AG10803 (cell line): ENCODE measurements at places on chromosomes 5 and 9.

DNA sequence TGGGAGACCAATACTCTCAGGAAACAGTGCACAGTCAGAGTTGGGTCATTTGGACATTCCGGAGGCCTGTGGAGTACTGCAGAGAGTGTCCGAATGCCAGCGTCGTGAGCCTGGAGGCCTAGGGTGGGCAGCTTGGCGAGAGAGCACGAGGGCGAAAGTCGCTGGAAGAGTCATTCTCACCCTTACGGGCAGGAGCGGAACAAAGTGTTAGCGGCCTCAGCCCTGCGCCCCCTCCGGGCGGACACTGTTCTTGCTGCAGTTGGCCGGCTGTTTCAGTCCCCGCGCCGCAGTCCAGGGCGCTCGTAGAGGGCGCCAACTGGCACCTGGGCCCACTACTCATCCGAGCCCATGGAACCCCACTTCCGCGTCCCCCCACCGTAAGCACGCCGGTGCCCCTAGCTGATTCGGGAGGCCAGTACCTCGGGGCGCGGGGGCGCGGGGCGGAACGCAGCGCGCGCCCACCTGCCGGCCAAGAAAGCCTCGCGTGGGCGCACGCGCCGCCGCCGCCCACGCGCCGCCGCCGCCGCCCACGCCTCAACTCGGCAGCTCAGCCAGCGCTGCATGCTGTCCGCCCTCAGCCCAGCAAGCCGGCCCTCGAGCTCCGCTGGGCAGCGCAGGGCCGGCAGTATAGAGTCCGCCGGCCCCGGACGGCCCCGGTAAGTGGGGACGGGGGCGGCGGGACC, 99.7 kb upstream of the CCL21 start:
- DNase-seq: no peak

GRCh38 chr9:109467936-109468335, 30.2 kb downstream of the PTPN3 start:
- no peak for DNase-seq

- DNase-seq: no peak
Measured at GRCh38 chr5:133295520-133295919, 243.7 kb downstream of the HSPA4 start.

DNA sequence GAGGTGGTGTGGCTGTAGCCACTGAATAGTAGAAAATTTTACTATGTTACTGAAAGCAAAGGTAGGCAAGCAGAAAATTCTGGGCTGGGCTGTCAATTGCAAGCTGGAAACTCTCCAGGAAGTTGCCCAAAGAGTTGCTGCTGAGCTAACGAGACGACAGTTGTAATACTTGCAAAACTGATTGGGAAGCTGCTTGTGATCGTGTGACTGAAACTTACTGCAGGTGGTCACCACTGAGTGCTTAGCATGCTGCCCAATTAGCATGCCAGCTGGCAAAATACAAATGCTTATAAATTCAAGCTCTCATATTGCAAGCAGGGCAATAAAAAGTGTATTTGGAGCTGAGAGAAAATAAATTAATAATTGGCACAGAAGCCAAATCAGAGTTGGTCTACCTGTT, 758.5 kb upstream of the EDIL3 start:
- DNase-seq: no peak

DNA sequence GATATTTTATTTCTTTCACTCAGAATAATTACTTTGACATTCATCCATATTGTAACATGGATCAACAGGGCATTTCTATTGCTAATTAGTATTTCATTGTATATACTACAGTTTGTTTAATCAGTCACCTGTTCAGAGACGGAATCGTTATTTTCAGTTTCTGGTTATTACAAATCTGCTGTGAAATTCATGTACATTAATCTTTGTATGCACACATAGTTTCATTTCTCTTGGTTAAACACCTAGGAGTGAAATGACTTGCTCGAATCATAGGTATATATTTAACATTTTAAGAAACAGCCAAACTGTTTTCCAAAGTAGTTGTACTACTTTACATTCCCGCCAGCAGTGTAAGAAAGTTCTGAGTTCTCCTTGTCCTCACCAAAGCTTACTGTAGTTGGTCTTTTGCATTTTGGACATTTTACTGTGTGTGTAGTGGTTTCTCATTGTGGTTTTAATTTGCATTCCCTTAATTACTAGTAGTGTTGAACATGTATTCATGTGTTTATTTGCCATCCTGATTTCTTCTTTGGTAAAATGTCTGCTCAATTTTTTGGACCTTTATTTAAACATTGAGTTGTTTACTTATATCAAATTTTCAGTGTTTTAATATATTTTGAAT, 198.2 kb downstream of the SAXO1 start:
- DNase-seq: no peak

- DNase-seq: peak; percentile 47
Measured at GRCh38 chr5:157827423-157827822, 31.5 kb downstream of the CLINT1 start.

DNA sequence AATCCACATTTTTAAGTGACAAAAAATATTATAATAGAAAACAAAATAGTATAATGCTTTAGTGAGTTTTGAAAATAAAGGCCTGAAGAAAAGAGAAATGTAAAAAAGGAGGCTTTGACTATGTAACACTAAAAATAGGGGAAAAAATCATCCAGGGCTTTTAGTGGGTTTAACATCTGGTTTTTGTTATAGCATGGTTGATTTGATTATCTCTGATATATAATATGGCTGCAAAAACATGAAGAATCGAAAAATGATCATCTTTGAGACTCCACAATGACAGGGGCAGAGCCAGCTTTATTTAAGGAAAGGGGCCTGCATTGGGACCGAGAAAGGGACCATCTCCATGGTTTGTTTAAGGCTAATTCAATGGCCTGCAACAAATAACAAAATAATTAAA, 393.8 kb downstream of the PLK2 start:
- DNase-seq: no peak

GRCh38 chr9:133374612-133375115, 1.2 kb downstream of the SURF4 start:
- peak; percentile 69 for DNase-seq

DNA sequence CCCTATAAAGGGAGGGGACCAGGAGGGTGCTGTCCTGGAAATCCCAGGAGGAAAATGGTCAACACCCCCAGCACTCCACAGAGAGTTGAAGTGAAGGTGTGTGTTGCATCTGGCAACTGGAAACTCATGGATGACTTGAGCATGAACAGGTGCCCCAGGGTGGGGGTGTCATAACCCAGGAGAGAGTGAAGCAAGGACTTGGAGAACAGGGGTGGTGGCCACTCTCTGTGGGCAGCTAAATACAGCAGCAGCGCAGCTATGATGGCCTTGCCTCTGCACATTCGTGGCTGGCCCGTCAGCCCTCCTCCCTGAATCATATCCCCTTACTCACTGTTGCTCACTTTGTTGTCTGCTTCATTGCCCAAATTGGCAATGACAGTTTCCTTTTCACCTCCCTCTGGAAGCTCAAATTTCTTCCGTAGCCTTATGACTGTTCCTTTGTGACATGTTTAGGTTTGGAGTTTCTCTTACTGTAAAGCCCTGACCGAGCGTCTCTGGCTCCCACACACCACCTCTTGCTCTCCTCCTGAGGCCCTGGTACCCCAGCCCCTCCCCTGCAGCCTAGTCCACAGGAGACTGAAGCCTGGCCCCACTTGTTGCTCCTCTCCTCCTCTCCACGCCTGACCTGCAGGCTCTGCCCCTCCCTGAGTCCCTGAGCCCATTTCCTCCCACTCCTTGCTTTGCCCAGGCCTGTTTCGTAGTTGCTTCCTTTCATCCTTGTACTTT, 185.8 kb downstream of the CD180 start:
- DNase-seq: peak; percentile 43

DNA sequence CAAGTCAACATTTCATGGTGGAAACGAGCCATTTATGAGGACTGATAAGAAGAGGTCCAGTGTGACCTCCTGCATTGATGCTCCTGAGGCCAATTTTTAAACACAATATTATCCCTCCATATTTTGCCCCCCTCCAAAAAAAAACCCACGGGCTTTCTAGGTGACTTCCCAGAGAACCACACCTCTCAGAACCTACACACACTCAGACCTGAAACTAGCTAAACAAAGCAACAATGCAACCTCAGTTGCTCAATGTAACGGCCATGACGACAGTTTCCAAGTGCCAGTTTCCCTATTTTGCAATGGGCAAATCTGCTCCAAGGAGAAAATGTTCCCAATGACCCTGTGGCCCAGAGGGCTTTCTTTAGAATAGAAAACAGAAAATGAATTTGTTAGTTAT, 3.5 kb downstream of the NRG2 start:
- DNase-seq: peak; percentile 21

- no peak for DNase-seq
Measured at GRCh38 chr9:14533867-14534640, 159.2 kb downstream of the ZDHHC21 start.

GRCh38 chr9:596703-597102, 244.8 kb upstream of the DMRT1 start:
- DNase-seq: no peak

DNA sequence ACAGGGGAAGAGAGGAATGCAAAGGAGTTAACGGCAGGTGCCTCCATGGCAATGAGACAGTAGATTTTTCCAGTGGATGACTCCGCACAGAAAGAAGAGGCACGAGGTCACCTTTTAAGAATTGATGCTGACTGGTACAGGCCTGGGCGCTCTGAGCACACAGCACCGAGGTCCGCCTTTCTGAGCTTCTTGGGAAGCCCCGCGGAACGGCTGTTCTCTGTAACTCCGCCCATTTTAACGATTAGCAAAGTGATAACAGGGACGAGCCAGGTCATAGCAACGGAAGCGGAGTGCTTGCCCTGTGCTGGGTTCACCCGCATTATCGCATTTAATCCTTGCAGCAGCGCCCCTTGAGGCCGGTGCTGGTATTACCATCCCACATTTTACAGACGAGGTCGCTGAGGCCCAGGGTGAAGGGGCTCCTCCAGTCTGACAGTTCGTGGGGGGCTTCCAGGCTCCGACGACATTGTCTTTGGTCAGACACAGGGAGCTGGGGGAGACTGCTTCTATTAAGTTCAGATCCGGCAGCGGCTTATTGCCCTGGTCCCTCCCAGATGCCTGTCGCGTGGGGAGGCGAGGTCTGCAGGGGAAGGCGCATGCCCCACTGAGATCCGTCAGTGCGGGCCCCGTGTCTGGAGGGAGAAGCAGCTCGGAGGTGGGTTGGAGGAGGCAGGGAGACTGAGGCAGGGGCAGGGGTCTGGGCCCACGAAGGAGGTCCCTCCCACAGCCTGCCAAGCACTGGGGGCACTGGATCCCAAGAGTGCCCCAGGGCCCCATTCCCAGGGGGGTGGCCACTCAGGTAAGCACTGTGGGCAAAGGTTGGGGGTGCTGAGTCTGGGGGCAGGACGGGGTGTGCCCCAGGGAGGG, 22.3 kb upstream of the HMCN2 start:
- peak; percentile 18 for DNase-seq

GRCh38 chr5:31854181-31855133, 215.5 kb downstream of the PDZD2 start:
- peak; percentile 6 for DNase-seq

GRCh38 chr5:58680503-58680902, 97.6 kb downstream of the RAB3C start:
- DNase-seq: no peak

GRCh38 chr5:79691007-79691406, 1.4 kb downstream of the CMYA5 start:
- no peak for DNase-seq

DNA sequence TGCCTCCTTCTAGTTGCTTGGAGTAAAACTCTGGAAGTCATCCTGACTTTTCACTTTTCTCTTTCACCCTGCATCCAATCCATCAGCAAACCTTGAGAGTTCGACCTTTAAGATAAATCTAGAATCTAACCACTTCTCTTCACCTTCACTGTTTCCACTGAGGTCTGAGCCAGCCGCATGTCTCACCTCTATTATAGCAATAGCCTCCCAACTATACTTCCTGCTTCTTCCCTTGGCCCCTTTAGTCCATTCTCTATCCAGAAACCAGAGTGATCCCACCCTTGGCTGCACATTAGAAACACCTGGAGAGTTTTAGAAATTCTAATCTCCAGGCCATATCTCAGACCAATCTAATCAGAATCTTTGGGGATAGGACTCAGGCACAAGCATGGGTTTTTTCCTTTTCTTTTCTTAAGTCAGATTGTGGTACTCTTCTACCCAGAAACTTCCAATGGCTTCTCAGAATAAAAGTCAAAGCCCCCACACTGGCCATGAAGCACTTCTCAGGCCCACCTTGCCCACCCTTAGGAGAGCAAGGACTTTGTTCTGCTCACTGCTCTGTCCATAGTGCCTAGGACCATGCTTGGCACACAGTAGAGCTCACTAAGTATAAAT, 33.1 kb downstream of the MFAP3 start:
- DNase-seq: no peak

GRCh38 chr9:120724757-120725400, 10.6 kb upstream of the MEGF9 start:
- DNase-seq: no peak
